Central memory CD8-positive, alpha-beta T cell (primary cell): ENCODE measurements at places on chromosomes 2 and 18.

- peaks cover 84% of the 10 kb centered on the region for H3K27me3 ChIP-seq
- no peaks in the 10 kb centered on the region for H3K36me3 ChIP-seq
- H3K27ac ChIP-seq = no peak within 1 kb of the TSS
- H3K4me1 ChIP-seq = peaks cover 15% of the 10 kb centered on the region
These were observed at the start of gene MYO5B for GRCh38 chr18:50194631-50195532. TSS of gene MYO5B (minus strand) at chr18:50195147. CDS start at chr18:50194793, 354 bp downstream.

DNA sequence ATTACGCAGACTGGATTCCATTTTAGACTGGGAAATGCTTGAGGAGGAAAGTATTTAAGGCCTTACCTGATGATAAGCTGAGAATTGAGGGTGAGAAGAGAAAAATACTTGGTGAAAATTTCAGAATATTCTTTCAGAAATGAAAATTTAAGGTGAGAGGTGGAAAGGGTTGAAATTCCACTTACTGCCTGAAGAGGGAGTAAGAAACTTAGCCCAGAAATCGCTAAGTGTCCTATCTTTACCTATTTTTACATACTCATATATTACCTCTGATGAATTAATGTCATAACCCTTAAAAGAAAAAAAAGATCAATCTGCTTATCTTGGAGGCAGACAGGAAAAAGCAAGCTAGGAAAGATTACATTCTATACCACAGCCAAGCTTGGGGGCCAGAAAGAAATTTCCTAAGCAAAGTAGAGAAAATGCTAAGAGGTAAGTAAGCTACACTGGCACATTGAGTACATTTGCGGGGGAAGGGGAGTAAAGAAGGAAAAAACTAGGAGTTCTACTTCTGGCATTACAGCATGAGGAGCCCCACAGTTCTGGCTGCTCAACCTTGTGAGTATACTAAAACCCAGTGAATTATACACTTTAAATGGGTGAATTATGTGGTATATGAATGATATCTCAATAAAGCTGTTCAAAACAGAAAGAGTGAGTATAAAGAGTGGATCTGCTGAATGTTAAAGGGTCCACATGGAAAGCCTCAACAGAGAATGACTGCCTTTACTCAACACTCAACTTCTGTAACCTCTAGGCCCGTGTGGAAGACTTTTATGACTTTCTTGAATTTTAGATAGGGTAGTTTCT, 33.8 kb downstream of the SMC6 start:
- peaks cover 13% of the 10 kb centered on the region for H3K36me3 ChIP-seq
- no peaks in the 10 kb centered on the region for H3K27me3 ChIP-seq
- H3K4me1 ChIP-seq = no peaks in the 10 kb centered on the region
- no peak for DNase-seq
- no peak overlapping the region for H3K27ac ChIP-seq

GRCh38 chr2:220300806-220301205, 673.4 kb downstream of the SLC4A3 start:
- no peak overlapping the region for H3K27ac ChIP-seq
- H3K27me3 ChIP-seq = no peaks in the 10 kb centered on the region
- no peaks in the 10 kb centered on the region for H3K36me3 ChIP-seq
- no peak for DNase-seq
- no peak overlapping the region for H3K4me3 ChIP-seq
- no peaks in the 10 kb centered on the region for H3K4me1 ChIP-seq

- H3K27ac ChIP-seq = no peak overlapping the region
- H3K27me3 ChIP-seq = no peaks in the 10 kb centered on the region
These were observed 95.4 kb upstream of the AQP4 start for GRCh38 chr18:26960911-26961310.

DNA sequence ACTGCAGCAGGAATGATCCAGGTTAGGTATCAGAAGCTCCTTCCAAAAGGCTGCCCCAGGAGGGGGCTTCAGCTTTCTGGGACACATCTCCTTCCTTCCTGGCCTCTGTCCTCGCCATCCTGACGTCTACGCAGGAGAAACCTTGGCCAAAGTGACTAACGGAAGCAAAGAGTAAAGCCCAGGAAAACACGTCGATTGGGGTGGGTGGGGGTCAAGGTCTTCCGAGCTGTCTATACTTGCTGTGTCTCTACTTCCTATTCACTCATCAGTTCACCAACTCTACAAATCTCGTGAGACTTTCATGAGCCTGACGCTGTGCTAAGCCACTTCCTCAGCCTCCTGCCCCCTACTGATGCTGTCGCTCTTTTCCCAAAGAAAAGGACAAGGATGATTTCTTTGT, 212.6 kb downstream of the TNS1 start:
- H3K27ac ChIP-seq = peak overlapping the region; percentile 54
- peaks cover 31% of the 10 kb centered on the region for H3K4me1 ChIP-seq

GRCh38 chr2:11004199-11004598, 92.5 kb downstream of the KCNF1 start:
- H3K4me1 ChIP-seq = no peaks in the 10 kb centered on the region
- H3K27me3 ChIP-seq = peaks cover 46% of the 10 kb centered on the region

- no peak overlapping the region for H3K27ac ChIP-seq
- H3K4me1 ChIP-seq = no peaks in the 10 kb centered on the region
- no peaks in the 10 kb centered on the region for H3K36me3 ChIP-seq
These were observed 100.0 kb upstream of the TCF4 start for GRCh38 chr18:55688030-55688429.

DNA sequence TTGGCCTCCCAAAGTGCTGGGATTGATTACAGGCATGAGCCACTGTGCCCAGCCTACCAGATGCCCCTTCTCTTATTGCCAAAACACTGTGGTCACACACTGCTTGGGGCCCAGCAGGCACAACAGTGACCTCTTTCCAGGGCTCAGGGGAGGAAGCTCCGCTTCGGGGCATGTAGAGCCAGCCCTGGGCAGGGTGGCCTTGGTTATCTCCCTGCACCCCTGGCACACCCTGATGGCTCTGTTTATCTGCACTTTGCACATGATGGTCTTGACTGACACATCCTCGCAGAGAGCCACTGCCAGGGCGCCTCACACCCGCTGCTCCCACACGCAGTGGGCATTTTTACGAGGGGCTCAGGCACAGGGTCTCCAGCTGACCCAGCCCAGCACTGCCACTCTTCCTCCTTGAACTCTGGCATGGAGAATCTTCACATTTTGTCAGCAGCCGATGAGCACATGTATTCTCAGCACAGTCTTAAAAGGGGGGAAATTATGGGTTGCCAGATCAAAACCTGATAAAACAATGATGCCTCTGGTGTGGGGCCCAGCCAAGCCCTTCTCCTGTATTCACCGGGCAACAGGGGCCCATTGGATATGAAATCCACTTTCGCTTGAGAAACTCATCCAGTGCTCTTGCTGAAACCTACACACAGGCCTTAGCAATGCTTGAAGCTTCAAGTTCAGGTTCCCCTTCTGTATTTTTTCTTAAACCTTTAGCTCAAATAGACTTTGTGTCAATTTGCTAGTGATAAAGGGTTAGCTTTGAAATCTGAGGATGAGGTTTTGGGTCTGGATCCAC, 5.9 kb downstream of the GYPC start:
- no peaks in the 10 kb centered on the region for H3K27me3 ChIP-seq
- H3K4me3 ChIP-seq = peak overlapping the region; percentile 68
- H3K4me1 ChIP-seq = peaks cover 99% of the 10 kb centered on the region
- no peak for DNase-seq
- peaks cover 28% of the 10 kb centered on the region for H3K36me3 ChIP-seq

DNA sequence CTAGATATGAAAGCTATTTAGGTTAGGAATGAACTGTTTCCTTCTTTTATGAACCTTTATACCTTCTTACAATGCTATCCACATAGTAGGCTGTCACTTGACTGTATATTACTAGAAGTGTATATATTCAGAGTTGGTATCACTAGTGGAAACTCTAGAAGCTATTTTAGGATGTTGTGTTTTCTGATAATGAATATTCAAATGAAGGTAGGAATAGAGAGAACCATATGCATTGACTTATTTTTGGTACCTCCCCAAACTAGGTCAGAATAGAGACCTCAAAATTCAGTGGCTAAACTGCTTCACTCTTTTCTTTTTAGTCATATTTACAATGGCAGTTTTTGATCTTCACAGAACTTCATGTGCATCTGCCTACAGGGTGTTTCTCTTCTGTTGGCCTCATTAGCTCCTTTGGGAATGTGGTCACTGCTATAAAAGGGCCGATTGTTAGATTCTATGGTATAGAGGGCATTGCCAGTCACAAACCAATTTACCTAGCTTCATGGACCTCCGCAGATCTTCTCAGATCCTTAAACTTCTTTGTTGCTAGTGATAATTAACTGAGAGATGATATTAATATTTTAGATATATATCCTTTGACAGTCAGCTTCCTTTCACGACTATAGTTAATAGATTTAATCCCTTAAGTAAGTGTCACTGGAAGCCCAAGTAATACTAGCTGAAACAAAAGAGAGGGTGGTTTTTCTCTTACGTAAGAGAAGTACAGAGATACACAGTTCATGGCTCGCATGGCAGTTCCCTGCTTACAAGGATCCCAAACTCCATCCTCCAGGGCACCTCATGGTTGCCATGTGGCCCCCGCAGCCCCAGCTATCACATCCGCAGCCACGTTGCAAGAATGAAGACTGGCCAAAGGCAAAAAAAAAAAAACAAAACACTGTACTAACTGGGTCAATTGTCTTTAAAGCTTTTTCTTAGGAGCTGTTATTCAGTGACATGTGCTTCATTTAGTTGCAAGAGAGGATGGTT, 61.0 kb downstream of the TSPYL6 start:
- DNase-seq = no peak
- H3K4me3 ChIP-seq = no peak overlapping the region
- H3K4me1 ChIP-seq = no peaks in the 10 kb centered on the region
- H3K27ac ChIP-seq = no peak overlapping the region

DNA sequence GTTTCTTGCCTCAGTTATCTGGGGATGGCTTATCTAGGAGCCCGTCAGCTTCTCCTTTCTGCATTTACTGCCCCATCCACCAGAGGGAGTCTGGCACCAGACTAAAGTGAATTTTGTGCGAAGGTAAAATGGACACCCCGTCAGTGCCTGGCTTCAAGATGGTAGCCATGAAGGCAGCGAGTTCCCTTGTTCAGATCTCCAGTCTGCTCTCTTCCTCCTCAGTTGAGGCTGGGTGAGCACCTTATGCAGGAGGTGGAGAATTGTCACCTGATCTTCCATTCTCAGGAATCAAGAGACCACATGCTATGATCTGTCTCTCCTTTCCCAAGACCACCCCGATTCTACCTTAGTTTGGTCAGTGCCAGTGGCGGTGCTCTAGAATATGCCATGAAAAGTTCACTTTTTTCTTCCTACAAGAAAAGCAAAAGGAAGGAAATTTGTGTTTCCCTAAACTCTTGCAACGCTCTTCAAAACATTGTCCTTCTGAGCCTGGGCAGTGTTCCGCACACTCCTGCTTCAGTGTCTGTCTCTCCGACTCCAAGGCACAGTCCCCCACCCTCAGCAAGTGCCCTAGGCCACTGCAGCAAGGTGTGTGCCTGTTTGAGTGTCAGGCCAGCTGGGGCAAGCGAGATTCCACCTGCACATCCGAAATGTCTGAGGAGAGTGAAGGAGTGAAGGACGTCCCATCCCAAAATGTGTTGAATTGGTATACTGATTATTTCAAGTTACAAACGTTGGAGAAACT, 168.6 kb downstream of the SS18 start:
- no peaks in the 10 kb centered on the region for H3K27me3 ChIP-seq
- no peak overlapping the region for H3K27ac ChIP-seq
- peaks cover 10% of the 10 kb centered on the region for H3K4me1 ChIP-seq
- DNase-seq = no peak
- H3K36me3 ChIP-seq = no peaks in the 10 kb centered on the region
- no peak overlapping the region for H3K4me3 ChIP-seq

DNA sequence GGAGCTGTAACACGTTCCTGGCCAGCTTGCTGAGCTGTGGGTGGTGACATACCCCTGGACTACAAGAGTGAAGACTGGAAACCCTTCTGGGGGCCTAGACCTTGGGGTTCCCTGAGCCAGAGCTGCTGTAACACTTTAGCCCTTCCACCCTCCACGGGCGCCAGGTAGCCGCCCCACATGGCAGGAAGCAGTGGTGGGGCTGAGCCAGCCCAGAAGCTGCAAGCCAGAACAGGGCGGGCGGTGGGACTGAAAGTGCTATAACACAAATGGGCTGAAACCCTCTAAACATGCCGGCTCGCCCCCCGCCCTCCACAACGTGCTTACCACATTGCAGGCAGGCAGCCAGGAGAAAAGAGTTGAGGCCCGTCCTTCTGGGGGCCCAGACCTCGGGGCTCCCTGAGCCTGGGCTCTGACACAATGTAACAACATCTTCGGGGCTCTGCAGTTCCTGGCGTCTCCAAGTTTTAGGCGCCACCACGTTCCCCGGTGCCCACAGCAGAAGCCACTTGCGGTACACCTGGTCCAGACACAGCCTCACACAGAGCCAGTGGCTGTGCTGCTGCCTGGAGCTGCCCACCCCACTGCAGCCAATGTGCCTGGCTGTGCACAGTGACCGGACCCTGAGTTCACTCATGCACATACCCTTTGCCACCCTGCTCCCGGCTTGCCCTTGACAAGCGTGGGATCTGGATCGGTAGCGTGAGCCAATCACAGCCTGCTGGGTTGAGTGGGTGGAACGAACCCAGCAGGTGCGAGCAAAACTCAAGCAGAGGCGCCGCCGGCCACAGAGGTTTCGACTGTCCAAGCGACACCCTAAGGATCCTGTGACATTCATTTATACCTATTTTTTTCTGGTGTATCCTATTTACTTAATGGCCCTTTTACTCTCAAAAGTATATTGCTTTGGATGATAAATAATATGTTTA, 127.4 kb upstream of the FHL2 start:
- no peak for DNase-seq
- no peaks in the 10 kb centered on the region for H3K36me3 ChIP-seq
- H3K27me3 ChIP-seq = peaks cover 10% of the 10 kb centered on the region
- H3K4me3 ChIP-seq = no peak overlapping the region
- H3K4me1 ChIP-seq = no peaks in the 10 kb centered on the region

- H3K27ac ChIP-seq = no peak overlapping the region
- peaks cover 5% of the 10 kb centered on the region for H3K4me1 ChIP-seq
- H3K4me3 ChIP-seq = no peak overlapping the region
- H3K36me3 ChIP-seq = no peaks in the 10 kb centered on the region
- no peak for DNase-seq
These were observed 422.2 kb upstream of the POU3F3 start for GRCh38 chr2:104431701-104432121.

GRCh38 chr18:76459312-76459686, 35.7 kb downstream of the ZNF516 start:
- no peak overlapping the region for H3K4me3 ChIP-seq
- no peak for DNase-seq
- H3K36me3 ChIP-seq = peaks cover 2% of the 10 kb centered on the region
- no peak overlapping the region for H3K27ac ChIP-seq

DNA sequence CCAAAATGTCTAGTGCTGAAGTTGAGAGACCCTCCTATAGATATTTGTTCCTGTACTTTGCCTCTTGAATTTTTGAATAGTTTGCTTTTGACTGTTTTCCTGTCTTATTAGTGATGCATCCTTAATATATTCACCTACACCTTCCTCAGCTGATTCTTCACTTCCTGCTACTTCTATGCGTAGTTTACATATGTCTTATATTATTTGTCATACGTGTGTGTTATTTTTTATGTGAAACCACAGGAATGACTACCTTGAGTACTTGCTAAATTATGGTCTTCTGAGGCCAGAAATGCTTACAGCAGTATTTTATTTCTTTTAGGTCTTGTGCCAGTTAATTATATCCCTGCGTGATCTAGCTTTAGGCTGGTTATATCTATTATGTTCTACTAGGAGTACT, 9.9 kb downstream of the UBE2E3 start:
- H3K36me3 ChIP-seq = peaks cover 4% of the 10 kb centered on the region
- H3K27me3 ChIP-seq = no peaks in the 10 kb centered on the region
- no peak for DNase-seq
